ENCODE measurements at places on chromosomes 11 and 22.

DNA sequence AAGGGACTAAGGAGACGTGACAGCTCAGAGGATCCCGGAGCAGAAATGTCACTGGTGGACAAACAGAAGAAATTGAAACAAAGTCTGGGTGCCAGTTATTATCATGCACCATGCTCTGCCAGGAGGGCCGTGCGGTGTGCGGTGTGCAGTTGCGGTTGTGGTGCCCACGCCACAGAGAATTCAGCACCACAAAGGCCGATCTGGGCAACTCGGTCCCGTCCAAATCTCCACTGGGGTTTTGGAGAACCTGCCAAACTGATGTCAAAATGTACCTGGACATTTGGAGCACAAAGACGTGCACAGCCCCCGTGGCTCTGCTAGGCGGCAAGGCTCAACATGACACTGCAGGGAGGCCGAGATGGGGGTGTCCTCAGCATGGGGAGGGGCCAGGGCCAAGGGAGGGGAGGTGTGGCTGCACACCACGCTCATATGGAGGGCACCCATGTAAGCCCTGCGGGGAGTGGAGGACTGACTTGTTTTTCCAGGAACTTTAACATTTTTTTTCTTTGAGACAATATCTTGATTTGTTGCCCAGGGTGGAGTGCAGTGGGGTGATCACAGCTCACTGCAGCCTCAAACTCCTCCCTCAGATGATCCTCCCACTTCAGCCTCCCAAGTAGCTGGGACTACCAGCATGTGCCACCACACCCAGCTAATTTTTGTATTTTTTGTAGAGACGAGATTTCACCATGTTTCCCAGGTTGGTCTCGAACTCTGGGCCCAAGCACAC is 39.4 kb downstream of the GNB1L start:
- no peak for DNase-seq

- DNase-seq = no peak
Observed at GRCh38 chr11:7423946-7424345, 61.4 kb upstream of the OLFML1 start.

- peak; percentile 63 for DNase-seq
Observed at GRCh38 chr22:26367402-26368245, 61.4 kb upstream of the ASPHD2 start.

DNA sequence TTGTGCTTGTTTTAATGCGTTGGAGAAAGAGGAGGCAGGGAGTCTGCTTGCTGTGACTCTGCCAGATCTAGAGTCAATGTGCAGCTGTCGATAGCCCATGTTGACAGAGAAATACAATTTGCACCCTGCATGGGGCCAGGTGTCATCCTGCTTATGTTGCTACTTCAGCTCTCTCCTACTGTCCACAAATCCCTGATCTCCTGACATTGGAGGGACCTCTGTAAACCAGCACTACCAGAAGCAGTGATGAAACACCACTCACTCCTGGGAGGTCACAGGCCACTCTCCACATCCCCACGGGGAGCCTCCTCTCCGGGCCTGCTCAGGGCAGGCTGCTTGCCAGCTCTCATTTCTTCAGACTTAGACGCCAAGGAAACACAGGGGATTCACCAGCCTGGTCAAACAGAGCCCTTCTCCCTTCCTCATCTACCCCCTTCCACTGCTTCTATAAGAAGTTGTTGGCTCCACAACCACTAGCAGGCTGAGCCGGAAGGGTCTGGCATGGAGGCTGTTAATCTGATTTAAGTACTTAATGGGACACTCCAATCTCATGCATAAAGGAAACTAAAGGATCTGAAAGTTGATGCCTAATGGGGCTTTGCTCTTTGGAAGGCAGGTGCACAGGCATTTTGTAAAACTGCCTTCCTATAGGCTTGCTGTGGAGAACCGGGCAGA is 29.9 kb upstream of the CSNK2A3 start:
- no peak for DNase-seq

DNA sequence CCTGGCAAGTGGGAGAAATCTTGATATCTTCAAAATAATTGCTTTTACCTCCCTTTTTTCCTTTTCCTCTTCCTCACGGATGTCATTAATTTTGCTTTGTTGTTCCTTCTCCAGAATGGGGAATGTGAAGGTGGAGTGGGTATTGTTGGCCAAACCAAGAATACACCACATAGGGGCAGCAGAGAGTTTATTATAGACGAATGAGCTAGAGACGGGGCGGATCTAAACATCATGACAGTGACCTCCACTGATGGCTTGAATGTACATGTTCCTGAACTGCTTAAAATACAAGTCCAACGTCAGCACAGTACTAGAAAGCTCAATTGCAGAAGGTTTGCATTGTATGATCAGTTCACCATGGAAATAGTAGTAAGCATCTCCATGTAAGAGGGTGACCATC is 122.3 kb upstream of the SNX19 start:
- DNase-seq = peak; percentile 37

DNA sequence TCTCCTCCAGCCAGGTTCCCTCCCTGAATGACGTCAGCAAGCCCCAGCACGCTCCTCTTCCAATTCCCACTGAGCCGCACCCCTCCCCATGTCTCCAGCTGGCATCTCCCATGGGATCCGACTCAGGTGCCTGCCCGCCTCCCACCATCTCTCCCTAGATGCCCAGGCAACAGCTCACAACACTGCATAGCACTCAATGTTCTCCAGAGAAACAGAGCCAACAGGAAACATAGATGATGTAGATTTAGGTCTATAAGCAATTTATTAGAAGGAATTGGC is 532.3 kb downstream of the BRD1 start:
- no peak for DNase-seq

- DNase-seq = no peak
Observed at GRCh38 chr11:9462806-9463537, 2.2 kb downstream of the ZNF143 start.

DNA sequence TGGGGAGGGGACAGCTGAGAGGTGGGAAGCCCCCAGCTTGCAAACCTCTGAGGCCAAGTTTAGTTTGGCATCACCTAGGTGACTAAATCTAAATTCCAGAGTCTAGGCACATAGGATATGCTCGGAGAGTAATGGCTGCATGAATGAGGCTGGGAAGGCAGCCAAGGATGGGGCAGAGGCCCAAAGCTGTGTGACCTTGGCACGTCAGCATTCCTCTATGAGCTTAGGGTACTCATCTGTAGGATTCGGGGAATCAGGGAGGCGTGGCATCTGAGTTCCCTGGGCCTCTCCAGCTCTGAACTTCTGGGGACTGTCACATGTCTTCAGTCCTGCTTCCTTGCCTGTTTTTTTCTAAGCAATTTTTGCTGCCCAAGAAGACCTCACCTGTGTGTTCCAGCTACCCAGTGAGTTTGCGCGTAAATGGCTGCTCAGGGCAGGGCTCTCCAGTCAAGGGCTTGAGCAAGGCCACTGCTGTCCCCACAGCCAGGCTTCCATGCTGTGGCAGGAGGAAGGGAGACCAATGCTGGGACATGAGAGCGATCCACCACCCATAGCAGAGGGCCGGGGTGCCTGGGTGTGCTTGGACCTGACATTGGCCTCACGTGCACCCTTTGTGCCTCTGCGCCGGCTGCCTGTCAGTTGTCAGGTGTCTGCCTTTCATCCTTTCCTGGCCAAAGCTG is 13.9 kb downstream of the DAGLA start:
- DNase-seq = no peak

DNA sequence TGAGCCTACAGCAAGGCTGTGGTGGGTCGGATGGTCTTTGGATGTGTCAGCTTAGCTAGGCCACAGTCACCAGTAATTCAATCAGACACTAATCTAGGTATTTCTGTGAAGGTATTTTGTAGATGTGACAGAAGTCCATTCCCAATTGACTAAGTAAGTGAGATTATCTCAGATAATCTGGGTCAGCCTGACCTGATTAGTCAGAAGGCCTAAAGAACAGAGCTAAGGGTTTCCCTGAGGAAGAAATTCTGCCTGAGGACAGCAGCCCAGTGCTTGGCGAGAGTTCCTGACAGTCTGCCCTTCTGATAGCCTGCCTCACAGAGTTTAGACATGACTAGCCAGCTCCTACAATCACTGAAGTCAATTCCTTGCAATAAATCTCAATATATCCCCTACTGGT is 28.7 kb downstream of the GUCD1 start:
- no peak for DNase-seq

- no peak for DNase-seq
Observed at GRCh38 chr11:8810540-8811301, 100.3 kb upstream of the AKIP1 start.

DNA sequence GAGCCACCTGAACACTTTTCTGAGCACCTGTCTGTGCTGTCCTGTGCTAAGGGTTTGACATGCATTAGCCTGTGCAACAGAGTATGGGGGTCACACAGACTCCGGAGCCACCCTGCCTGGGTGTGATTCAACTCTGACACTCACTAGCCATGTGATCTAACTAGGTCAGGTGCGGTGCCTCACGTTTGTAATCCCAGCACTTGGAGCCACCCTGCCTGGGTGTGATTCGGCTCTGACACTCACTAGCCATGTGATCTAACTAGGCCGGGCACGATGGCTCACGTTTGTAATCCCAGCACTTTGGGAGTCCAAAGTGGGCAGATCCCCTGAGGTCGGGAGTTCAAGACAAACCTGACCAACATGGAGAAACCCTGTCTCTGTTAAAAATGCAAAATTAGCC is 11.4 kb downstream of the UBE2L6 start:
- peak; percentile 54 for DNase-seq

DNA sequence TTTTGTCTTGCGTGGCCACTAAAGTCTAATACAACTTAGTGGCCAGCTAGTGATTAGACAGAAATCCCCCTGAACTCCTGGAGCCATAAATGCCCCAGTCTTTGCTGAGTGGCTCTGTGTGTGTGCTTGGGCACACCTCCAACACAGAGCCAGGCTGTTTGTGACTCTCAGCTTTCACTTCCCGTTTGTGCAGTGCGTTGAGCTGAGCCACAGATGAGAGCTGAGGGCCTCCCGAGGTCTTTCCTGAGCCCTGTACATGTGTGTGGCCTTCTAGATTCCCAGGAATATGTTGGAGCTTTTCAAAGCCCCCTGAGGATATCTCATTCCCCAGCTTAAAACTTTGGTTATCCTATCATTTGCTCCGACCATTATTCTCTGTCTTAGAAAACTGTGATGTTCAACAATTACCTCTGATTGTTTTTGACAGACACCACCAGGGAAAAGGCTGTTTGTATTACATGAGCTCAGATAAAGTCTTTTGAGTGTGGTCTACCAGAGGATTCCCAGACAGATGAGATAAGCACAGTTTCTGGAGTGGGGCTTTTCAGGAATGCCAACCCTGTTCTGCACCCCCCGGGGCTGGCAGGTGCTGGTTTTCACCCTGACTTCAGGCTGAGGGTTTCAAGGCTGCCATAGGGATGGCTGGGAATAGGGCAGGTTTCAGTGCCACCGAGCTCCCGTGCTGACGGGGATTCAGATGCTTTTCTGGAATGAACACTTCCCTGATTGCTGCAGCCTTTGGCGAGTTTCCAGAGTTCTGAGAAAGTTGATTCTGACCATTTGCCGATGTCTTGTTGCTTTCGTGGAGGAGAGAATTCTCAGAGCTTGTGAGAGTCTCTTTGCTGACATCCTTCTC is 23.8 kb downstream of the IGHMBP2 start:
- no peak for DNase-seq

- no peak for DNase-seq
Observed at GRCh38 chr11:87775036-87775435, 400.2 kb downstream of the RAB38 start.

- DNase-seq = peak; percentile 44
Observed at GRCh38 chr22:37157516-37158285, 8.0 kb upstream of the IL2RB start.

- no peak for DNase-seq
Observed at GRCh38 chr22:22913989-22914388, 26.4 kb downstream of the IGLL5 start.

DNA sequence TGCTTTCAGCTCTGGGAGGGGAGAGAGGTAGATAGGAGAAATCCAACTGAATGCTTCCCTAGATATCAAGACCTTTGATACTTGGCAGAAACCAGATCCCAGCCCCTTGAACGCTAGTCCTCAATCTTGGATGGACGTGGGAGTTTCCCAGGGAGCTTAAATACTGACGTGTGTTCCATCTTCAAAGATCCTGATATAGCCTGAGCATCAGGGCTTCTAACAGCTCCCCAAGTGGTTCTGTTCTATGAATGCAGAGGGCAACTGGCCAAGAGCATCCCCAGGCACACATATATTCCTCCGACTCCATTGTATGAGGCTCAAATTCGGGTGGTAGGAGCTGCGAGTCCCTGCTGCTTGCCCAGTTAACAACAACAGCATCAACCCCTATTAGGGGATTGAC is 8.7 kb upstream of the ACCS start:
- DNase-seq = no peak

GRCh38 chr11:1669546-1670218 is 27.3 kb upstream of the KRTAP5-6 start:
- no peak for DNase-seq

- DNase-seq = peak; percentile 31
Observed at GRCh38 chr11:68312117-68312779, at the start of gene LRP5. Gene LRP5 (plus strand): TSS chr11:68312591. CDS start chr11:68312715, 124 bp downstream.

GRCh38 chr22:24304062-24304675 is 33.5 kb downstream of the SPECC1L start:
- no peak for DNase-seq

- DNase-seq = peak; percentile 35
Observed at GRCh38 chr11:57474017-57474802, 13.9 kb downstream of the RTN4RL2 start.

DNA sequence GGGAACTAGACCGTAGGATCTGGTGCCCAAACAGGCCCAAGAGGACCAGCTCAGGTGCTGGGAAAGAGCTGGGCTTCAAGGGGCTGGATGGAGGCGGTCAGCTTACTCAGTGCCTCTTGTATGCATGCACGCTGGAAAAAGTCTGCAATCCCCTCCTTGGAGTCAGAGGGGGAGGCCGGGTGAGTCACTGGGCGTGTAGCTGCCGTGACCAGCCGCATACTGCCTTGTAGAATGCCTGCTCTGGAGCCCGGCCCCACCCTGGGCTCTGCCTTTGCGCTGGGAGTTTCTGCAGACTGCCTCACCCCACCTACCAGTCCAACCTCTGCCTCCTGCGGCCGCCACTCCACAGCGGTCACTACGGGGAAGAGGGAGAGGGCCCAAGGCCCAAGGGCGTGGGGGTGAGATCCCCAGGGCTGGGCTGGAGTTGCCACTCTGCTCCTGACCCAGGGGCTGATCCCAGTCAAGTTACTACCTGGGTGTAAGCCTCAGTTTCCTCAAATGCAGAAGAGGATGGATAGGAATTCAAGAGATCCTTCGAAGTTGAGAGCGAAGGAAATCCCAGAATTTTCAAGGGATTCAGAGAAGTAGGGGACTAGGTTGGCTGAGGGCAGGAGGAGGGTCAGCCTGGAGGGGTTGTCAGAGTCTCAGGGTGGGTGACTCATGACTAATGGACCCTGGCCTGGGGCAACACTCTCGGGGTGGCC is 4.2 kb downstream of the MRGPRF start:
- peak; percentile 53 for DNase-seq

GRCh38 chr11:7628660-7629059 is 44.6 kb downstream of the CYB5R2 start:
- no peak for DNase-seq

DNA sequence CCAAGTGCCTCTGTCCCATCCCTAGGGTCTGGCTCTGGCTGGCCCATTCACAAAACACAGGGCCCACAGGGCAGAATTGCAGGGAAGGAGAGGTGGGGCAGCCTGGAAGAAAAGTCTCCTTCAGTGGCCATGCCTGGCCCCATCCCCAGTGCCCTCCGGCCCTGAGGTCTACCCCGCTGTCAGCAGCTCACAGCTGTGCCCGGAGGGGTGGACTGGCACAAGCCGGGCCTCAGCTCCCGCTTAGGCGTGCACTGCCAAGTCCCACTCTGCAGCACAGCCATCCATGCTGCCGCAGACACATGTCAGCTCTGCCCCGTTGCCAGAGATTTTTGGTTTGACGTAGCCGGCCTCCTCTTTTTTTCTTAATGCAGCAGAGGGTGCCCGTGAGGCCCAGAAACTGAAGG is 3.9 kb upstream of the SCN2B start:
- DNase-seq = peak; percentile 32

- no peak for DNase-seq
Observed at GRCh38 chr22:40147388-40148176, 30.1 kb upstream of the TNRC6B start.

Measured in RKO (cell line).